H54 (cell line): ENCODE measurements at places on chromosomes 7 and 10.

GRCh38 chr10:110168601-110169481, 38.6 kb upstream of the MXI1 start:
- DNase-seq, result no peak

DNA sequence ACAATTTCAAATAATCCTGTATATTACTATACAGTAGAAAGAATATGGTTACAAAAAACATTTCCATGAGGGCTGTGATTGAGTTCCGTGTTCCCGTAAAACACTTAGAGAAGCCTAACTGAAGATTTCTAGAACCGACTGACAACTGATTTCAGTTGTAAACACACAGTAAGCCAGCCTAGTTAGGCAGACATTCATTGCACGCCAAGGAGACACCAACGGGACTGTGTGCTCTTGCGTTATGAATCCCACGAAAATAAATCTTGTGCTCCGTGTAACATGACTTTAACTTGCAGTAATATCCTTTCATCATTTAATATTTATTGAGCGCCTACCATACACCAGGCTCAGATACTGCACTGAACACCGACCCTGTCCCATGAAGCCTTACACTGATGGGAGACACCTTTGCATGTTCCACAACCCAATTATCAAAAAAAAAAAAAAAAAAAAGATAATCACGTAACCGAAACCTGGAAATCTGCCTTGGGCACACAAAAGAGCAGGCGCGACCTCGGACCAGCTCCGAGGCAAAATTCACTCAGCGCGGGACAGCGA, 420 bp upstream of the KLHL7 start:
- no peak for DNase-seq

DNA sequence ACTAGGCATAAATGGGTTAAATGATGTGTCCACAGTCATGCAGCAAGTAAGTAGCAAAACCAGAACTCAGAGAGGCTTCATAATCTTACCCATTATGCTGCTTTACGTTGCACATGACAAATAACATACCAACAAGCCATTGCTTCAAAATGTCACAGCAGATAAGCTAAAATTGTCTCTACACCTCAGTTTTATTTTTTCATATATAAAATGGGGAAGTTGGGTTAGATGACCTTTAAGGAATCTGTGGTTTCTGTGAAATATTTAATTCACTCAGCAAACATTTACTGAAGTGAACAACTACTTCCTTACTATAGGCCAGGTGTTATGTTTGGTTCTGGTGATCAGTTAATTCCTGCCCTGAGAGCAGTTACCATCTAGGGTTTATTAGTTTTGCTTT, 2.2 kb upstream of the ASCC1 start:
- DNase-seq, result no peak

GRCh38 chr7:101506531-101506930, 122.6 kb downstream of the MYL10 start:
- DNase-seq, result no peak

- no peak for DNase-seq
Measured at GRCh38 chr7:140297192-140297591, 101.1 kb downstream of the SLC37A3 start.

DNA sequence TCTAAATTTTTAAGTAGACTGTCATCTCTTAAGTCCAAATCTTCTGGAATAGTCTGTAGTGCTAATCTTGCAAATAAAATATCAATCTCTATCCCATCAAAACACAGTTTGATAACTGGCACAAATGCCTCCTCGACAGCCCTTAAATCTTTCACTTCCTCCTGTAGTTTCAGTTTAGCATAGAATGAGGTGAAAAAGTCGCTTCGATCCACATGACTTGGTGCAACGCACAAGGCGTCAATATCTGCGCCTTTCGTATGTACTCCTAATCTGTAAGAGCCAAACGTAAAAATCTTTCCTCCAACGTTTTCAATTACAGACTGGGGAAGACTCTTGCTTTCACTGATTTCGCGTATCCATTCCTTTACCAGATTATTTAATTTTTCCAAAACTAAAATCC, 603 bp downstream of the PAPOLB start:
- DNase-seq, result no peak

GRCh38 chr7:151756076-151756731, 120.7 kb downstream of the PRKAG2 start:
- peak; percentile 59 for DNase-seq

DNA sequence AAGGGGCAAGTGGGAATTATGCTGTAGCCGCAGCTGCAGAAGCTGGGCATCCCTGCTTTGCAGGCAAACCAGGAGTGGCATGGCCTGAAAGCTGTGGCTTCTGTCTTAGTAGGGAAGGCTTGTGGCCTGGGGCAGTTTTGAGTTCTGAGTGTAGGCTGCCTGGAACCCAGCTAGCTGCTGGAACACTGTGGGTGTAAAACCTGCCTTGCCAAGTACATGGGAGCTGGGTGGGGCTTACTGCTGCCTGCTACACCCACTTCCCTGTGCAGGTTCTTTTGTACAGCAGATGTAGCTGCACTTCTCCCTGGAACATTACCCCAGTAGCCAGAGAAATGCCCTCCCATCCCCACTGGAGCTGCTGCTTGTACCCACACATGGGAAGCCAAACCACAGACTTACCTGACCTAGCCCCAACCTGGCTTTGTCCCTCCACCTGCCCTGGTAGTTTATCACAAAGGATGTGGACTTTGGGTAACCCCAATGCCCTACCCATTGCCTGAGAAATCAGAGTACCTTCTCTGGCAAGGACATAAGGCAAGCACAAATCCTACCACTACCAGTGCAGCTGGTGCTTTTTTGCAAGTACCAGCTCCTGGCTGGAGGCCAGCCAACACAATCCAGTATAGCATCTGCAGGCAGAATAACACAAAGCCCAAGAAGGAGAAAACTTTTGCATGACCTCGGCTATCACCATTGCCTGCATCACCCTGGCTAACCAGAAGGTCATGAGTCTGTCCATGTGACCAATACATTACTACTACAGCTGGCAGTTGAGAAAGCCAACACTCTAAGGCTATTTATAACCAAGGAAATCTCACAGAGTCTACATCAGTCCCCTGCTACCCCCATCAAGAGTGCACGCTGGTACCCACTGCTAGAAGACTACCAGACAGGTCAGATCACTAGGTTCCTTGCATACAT, 26.5 kb upstream of the PPP1R3A start:
- DNase-seq, result no peak

GRCh38 chr10:27724287-27724686, 21.3 kb downstream of the MKX start:
- no peak for DNase-seq

DNA sequence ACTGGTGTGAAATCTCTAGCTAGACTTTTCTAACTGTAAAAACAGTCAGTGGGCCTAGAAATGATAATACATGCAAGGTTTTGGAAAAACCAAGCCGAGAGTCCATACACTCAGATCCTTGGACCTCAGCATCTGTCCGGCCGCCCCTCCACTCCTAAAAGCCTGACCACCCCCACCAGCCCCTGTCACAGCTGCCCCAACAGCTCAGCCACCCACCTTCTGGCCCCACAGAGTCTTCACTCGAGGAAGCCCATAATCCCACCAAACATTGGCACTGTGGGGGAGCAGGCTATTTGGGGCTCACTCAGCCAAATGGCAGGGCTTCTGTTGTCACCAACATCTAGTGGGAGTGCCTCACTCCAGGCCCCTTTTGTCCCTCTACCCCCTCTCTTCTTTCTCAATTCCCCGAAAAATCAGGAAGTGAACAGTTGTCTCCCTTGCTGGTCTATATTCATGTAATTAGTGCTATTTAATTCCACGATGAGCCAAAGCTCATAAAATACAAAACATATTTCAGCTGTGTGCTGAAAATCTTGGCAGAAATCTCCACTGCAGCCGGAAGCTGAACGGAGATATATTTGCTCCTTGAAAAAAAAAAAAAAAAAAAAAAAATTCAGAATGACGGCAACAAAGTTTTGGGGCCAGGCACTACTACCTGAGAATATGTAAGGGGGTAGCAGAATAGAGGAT, 55.5 kb downstream of the PLXNA4 start:
- no peak for DNase-seq

- DNase-seq, result no peak
Measured at GRCh38 chr7:154871507-154871906, 131.4 kb downstream of the PAXIP1 start.

GRCh38 chr10:30185916-30186315, 126.5 kb upstream of the JCAD start:
- peak; percentile 35 for DNase-seq

- no peak for DNase-seq
Measured at GRCh38 chr7:94253686-94254085, 141.0 kb upstream of the COL1A2 start.

GRCh38 chr10:110865186-110865808, 6.4 kb upstream of the PDCD4 start:
- no peak for DNase-seq

- DNase-seq, result no peak
Measured at GRCh38 chr10:89494575-89494974, 40.8 kb downstream of the SLC16A12 start.

DNA sequence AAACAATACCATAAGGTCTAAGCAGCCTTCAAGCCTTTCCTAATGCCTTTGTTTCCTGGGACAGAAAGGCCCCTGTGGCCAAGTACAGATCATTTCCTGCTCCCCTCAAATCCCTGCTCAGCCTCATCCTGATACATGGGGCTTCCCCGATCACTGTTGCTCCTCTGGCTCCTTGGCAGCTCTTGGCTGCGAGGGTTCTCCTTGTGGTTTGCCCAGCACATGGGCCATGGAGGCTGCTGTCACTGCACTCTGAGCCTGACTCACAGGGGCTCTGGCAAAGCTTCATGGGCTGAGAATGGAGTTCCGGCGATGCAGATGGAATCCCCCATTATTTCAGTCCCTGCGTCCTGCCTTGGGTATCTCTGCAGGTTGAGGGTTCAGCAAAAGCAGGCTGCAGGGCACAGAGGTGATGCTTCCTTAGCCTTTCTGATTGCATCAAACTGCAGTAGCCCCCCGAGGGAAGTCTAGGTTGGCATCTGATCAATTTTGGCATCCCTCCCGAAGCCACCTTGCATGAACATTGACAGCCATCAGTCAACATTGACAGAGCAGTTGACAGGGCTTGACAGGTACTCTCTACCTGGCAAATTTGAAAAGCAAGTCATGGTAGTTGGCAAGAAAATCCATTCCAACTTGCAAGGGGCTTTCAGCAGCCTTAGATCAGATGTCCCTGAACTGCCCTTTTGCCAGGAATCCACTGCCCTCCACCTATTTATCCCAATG, 168.6 kb downstream of the GFRA1 start:
- DNase-seq, result no peak

DNA sequence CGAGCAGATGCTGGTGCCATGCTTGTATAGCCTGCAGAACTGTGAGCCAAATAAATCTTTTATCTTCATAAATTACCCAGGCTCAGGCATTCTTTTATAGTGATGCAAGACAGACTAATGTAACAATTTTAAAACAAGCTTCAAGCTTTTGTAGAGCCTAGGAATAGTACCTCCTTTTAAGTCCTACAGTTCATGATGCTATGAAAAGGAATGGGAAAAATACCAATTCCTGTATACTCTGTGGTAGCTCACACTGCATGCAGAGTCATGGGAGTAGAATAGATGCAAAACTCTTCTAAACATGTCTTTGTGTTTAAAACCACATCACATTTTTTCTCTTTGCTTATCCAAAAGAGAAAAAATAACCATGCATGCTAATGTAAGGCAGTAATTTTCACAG, 66.6 kb upstream of the WNT16 start:
- DNase-seq, result no peak

DNA sequence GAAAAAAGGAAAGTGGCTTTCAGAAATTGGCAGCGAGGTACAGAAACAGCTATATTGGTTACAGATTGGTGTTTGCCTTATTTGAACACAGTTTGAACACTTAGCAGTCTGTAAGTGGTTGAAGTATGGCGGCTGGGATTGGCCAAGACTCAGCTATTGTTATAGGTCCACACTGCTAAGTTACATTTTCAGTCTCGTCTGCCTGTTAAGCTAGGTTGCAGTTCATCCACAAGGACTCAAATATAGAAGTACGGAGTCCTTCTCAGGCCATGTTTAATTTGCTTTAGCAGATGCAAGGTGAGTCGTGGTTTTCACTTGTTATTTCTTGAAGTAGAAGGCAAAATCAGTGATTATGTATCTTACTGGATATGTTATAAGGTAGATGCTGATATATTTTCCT, 73.1 kb downstream of the STK31 start:
- no peak for DNase-seq

GRCh38 chr10:14820010-14820774, 17.6 kb downstream of the CDNF start:
- DNase-seq, result peak; percentile 37

DNA sequence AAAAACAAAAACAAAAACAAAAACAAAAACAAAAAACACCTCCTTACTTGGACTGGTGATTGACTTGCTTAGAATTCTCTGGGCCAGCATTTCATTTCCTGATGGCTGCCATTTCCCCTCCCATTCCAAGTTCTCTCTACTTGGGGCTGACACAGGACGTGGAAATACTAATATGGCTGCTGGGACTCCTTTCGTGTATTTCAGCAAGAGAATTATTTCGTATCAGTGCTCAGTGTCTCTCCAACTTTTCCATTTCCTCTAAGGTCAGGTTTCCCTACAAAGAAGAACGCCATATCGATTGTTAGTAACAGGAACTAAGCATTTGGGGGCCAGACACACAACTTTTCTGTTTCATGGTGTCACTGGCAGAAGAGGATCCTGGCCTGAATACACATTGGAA, 22.5 kb upstream of the VAX1 start:
- no peak for DNase-seq

DNA sequence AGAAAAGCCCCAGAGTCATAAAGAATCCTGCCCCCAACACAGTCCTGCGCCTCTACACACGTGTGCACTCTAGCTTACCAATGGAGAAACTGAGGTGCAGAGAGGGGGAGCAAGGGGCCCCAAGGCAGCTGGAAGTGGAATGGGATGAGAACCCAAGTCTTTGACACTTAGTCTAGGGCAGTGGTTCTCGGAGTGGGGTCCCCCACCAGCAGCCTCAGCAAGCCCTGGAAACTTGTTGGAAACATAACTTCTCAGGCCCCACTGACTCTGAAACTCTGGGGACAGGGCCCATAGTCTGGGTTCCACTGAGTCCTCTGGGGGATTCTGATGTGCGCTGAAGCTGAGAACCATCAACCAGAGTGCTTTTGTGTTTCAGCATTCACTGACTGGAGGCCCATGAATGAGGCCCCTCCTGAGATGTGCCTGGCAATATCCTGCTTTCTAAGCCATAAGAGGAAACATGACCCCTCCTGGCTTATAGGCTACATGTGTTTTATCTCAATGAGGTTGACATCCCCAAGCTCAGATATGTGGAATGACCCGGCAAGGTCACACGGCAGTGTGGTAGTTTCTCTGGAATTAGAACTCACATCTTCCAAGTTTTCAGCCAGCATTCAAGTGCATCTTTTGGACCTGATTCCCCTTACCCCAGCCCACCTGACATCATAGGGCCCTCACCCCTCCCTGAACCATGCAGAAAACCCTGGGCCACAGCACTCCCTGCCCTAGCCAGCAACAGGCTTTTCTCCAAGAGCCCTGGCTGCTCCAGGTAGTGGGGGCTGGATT, 147.3 kb upstream of the PCBD1 start:
- DNase-seq, result no peak

- no peak for DNase-seq
Measured at GRCh38 chr10:69409176-69409495, 7.6 kb downstream of the TACR2 start.
